ENCODE measurements at places on chromosomes 7 and 10. TPM values are rescaled to one million over a fixed set of nuclear protein-coding genes. Genes with fewer than 3 reads are reported as not detected.

PRRT4 gene
- total RNA-seq, result 1.2 TPM

ANXA8 gene
- 0.24 TPM for total RNA-seq

SAMD9L gene
- total RNA-seq, result 3.7 TPM

- DNase-seq, result no peak
These were observed 231.6 kb upstream of the IGFBP3 start for GRCh38 chr7:46152696-46153095.

DNA sequence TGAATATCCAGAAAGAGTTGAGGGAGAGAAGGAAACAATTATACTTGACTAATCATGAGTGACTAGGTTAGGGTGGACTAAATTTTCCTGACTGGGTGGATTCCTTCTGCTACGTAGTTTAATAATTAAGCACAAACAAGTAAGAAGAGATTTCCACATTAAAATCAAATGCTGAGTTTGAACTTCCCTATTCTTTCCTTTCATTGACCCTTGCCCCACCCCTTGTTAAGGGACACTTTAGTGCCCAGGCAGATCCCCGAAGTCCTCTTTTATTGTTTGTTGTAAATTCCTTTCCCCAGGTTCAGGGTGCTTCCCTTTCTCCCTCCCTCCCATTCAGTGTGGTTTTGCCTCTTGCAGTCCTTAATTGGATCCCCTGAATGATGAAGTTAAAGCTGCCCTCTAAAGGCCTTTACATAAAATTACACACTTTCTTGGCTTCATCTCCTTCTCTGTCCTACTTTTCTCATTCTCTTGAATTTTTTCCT, 8.8 kb upstream of the SPAM1 start:
- DNase-seq, result no peak

DNA sequence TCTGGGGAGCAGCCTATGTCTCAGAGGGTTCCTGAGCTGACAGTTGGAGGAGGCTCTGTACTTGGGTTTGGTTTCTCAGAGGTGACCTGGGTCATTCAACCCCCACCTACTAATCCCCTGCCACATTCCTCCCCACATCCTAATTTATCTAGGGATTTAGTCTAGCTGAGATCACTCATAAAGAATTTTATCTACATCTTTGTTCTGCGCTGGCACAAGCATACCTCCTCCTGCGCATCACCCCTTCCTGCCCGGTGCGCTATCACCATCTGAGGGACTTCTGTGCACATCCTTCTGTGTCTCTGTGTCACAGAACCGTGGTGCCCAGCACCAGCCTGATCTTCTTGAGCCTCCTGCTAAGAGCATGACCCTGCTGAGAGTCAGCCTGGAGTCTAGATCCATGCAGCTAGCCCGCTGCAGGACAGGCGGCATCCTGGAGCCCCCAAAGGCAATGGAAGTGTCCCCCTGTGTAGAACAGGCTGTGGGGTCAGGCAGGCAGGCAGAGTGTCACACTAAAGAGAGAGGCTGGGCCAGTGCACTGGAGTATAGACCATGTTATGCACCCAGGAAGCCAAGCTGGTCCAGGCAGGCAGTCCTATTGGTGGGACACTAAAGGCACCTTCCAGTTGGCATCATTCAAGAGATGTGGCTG, 63.6 kb downstream of the ARHGAP22 start:
- DNase-seq, result no peak

- DNase-seq, result no peak
These were observed 148.0 kb downstream of the SNX10 start for GRCh38 chr7:26439521-26440232.

- no peak for DNase-seq
These were observed 8.3 kb downstream of the TSPAN14 start for GRCh38 chr10:80462299-80462980.

- DNase-seq, result no peak
These were observed 1407.5 kb upstream of the LRRTM3 start for GRCh38 chr10:65518379-65518778.

DNA sequence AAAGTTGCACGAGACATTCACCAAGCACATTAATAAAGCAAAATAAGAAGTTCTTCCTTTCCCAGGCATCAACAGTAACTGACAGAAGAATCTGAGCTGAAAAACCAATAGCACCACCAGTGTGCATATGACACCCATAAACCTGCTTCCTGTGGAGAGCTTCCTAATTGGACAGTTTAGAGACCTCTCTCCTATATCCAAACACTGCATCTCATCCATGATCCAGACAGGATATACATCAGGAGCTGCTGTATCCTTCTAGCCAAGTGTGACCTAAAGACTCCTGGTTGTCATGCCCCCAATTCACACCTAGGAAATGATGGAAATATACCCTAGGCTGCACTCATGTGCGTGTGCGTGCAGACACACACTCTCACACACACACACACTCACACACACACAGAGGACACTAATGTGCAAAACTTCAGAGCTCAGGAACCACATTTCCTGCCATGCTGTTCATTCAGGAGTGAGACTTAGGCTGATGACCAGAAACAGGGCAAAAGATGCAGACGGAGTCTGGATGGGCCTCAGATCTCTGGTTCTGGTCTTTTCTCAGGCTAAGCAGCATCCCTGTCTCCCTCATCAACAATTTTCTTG, 58.0 kb downstream of the MAP3K8 start:
- DNase-seq, result no peak

DNA sequence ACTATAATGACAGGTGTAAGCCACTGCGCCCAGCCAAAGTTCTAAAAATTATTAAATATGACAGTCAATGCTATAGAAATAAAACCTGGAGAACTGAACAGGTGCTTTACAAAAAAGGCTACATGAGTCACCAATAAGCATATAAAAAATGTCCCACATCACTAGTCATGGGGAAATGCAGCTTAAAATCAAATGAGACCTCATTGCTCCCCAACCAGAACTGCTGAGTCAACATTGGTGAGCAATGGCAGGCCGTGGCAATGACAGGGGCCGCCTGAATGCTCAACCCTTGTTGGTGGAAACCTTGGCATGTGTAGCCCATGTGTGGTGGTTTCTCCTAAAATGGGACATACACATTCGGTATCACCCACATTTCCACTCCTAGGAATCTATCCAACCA, 352.3 kb upstream of the KLF6 start:
- no peak for DNase-seq

DNA sequence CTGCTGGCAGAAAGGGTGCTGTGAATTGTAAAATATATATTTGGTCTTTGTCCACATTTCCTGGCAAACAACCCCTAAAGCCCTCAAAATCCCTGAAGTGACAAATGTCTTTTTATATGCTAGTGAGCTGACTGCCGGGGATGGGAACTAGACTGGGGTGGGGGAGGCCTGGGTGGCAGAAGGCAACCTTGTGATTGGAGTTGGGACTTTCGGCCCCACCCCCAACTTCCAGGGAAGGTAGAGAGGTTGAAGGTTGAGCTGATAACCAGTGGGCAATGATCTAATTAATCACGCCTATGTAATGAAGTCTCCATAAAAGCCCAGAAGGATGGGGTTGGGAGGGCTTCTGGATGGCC, 2.7 kb downstream of the EPHA1 start:
- DNase-seq, result no peak

DNA sequence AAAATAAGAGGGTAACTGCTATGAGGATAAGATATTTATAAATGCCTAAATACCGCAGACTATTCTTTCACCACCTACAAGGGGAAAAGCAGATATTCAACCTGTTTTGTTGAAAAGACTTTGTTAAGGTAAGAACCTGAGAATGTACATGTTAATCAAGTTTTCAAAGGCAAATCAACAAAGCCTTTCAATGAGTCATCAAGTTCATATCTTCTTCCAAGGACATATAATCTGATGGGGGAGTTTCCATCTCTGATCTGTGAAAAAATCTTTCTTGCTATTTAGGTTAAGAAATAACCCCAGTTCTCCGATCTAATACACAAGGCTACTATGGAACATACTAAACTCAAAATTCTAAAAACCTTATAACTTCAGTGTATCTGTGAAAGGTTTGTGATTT, 40.0 kb upstream of the ANLN start:
- DNase-seq, result no peak

GRCh38 chr7:151865070-151865670, 11.7 kb downstream of the PRKAG2 start:
- DNase-seq, result peak; percentile 52

DNA sequence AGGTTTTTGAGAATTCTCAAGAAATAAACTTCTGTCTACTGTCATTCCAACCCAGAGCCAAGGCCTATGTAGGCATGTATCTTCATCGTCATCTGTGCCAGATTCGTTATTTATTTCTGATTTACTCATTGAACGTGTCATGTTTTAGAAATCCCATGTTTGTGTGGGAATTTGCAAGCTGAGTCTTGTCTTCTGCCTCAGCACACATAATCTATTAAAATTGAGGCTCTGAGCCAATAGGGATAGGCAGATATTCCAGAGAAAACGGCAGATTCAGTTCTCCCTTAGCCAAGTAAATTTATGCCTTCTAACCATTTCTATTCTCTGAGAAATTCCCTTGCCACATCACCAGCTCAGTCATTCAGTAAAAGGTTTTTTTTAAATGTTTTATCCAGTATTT, 444.6 kb downstream of the REEP3 start:
- no peak for DNase-seq

All from Right ventricle myocardium superior (tissue), 1 donor.